ENCODE measurements at places on chromosomes 6 and 20. TPM values are rescaled to one million over a fixed set of nuclear protein-coding genes. Genes with fewer than 3 reads are reported as not detected.

DNA sequence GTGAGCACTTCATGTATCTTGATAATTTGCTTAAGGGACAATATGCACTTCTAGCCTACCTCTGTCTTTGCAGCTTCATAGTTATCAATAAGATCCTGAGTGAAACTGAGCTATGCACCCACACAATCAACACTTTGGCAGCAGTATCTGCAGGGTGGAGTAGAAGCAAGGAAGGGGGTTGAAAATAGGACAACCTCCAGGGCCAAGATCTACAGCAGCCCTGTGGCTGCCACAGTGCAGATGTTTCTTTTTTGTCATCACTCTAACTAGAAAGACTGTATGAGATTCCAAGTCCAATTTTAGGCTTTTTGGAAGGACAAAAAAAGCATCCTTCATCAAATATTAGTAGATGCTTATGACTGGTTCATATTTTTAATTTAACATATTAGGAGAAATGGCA, 336.1 kb upstream of the CITED2 start:
- no peak for DNase-seq

GRCh38 chr6:13935190-13935880, 10.6 kb downstream of the RNF182 start:
- DNase-seq: no peak

GRCh38 chr6:33766921-33767907, 20.5 kb upstream of the IP6K3 start:
- DNase-seq: no peak

The PIGU gene
- total RNA-seq: 10.2 TPM

The GRIK2 gene
- total RNA-seq: not detected

The TGM2 gene
- 0.76 TPM for total RNA-seq

The SEL1L2 gene
- total RNA-seq: not detected

The CST7 gene
- 22.8 TPM for total RNA-seq

All from T-helper 17 cell (primary cell).